ENCODE measurements at places on chromosomes 1 and 21. TPM values are rescaled to one million over a fixed set of nuclear protein-coding genes. Genes with fewer than 3 reads are reported as not detected.

Gene RHBDL2
- total RNA-seq = 31.6 TPM

Gene CSMD2
- total RNA-seq = not detected

Gene IL19
- not detected for total RNA-seq

Gene DMRTA2
- total RNA-seq = not detected

DNA sequence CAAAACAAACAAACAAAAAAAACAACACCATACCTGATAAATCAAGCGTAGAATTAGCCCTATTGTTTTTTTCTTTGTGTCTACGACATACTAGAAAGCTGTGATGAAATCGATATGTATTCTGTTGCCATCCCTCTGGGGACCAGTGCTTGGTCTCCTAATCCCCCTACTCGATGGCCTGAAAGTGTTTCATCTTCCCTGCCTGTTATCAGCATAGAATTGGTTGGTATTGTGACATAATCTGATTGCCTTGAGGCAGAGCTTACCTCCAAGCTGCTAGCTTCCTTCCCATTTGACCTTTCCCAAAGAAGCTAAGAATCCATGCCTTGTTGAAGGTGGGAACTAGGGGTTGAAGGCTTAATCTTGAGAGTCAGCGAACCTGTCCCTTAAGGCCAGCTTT, 40.7 kb upstream of the PIGV start:
- no peak for DNase-seq

DNA sequence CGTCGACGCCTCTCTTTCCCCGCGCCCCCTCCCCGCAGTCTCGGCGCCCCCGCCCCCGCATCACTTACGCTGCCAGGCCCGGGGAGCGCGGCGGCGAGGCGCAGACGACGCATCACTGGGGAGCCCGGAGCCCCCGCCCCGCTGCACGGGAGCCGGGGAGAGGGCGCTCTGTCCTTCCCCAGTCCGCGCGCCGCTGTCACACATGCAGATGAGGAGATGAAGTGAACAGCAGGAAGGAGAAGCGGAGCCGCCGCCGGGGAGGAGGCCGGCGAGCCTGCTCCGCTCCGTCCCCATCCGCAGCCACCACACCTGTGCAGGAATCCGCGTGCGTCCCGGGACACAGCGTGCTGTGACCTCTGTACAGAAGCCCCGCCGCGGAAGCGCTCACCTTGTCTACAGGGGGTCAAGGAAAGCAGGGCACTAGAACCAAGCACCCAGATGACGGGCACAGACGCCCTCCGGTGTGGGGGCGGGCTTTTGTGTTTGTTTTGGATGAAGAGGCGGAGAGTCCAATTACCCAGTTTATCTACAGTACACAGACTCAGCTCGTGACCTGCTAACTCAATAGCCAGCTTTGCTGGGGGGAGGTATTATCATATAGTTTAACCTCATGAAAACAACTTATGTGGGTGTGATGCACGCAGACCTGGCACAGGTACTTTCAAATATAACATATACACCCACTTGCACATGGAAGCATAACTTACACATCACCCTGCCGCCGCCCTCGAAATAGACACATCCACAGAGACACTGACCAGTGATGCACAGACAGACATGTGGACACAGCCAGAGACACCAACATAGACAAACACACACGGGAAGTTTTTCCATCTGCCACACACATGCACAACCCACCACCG, 12.4 kb downstream of the KLHDC8A start:
- DNase-seq = no peak
